ENCODE measurements at places on chromosomes 6 and 20. TPM values are rescaled to one million over a fixed set of nuclear protein-coding genes. Genes with fewer than 3 reads are reported as not detected.
A peak's percentile ranks its signal among the peaks of the same experiment; 100 is the strongest.

GRCh38 chr6:40710626-40711330 is 123.6 kb upstream of the LRFN2 start:
- H3K36me3 ChIP-seq, result no peaks in the 10 kb centered on the region
- H3K4me1 ChIP-seq, result no peaks in the 10 kb centered on the region
- no peak overlapping the region for H3K27ac ChIP-seq
- H3K27me3 ChIP-seq, result no peaks in the 10 kb centered on the region
- no peak overlapping the region for H3K4me3 ChIP-seq
- no peak for DNase-seq

GRCh38 chr20:63958471-63958870 is 2.3 kb upstream of the UCKL1 start:
- H3K4me1 ChIP-seq, result peaks cover 29% of the 10 kb centered on the region
- H3K36me3 ChIP-seq, result peaks cover 18% of the 10 kb centered on the region
- no peak overlapping the region for H3K27ac ChIP-seq
- H3K4me3 ChIP-seq, result no peak overlapping the region

- H3K27me3 ChIP-seq, result no peaks in the 10 kb centered on the region
- no peak overlapping the region for H3K4me3 ChIP-seq
- peaks cover 18% of the 10 kb centered on the region for H3K4me1 ChIP-seq
- peak overlapping the region; percentile 54 for H3K27ac ChIP-seq
- H3K36me3 ChIP-seq, result no peaks in the 10 kb centered on the region
These were observed 341.2 kb downstream of the CD83 start for GRCh38 chr6:14458669-14459266.

DNA sequence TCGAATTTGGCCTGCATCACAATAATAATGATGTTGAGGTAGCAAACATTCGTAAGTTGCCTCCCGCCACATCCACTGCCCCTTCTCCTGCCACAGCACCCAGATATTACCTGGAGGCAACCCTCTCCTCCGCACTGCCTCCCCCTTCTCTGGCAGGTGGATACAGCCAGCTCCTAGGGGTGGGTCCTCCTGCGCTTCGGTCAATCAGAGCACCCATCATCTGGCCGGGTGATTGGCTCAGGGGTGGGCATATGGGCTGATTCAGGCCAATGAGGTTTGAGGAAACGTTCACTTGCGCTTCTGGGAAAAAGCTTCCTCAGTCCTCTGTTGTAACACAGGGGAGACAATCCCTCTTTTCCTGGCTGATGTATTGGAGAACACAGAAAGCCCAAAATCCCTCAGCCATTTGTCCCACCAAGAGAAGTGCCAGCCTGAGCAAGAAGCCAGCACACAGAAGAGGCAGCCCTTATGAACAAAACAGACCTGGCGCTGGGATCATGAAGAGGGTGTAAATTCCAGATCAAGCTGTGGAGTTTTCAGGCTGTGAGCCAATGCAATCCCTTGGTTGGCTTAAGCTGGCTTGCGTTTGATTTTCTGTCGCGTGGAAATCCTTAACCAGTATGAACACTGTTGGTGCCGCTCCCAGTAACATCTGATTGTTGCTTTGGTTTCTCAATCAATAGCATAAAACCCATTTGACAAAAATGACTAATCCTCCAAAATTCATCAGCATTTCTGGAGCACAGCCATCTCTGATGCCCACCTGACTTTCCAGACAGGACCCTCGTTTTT is 82.2 kb downstream of the PRDM1 start:
- no peak overlapping the region for H3K27ac ChIP-seq
- H3K36me3 ChIP-seq, result no peaks in the 10 kb centered on the region
- no peak overlapping the region for H3K4me3 ChIP-seq
- DNase-seq, result no peak

DNA sequence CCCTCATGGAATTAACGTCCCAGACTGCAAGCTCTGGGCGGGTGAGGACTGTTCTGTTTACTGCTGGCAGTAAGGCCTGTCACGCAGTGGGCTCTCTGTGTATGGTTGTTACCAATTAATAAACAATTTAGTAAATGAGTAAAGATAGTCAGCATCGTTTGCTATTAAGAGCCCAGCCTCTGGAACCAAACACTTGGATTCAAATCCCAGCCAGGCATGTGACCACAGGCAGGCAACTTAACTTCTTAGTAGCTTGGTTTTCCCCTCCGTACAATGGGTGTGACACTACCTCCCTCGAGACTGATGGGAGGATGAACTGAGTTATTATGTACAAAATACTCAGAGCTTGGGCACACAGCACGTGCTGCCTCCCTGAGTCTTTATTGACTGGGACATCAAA is 137.7 kb upstream of the ARMC2 start:
- H3K27me3 ChIP-seq, result no peaks in the 10 kb centered on the region
- H3K27ac ChIP-seq, result no peak overlapping the region
- H3K4me1 ChIP-seq, result no peaks in the 10 kb centered on the region
- H3K36me3 ChIP-seq, result no peaks in the 10 kb centered on the region
- H3K4me3 ChIP-seq, result no peak overlapping the region

Gene MOXD1
- 12.8 TPM for total RNA-seq
